ENCODE measurements at places on chromosomes 11 and 22.

DNA sequence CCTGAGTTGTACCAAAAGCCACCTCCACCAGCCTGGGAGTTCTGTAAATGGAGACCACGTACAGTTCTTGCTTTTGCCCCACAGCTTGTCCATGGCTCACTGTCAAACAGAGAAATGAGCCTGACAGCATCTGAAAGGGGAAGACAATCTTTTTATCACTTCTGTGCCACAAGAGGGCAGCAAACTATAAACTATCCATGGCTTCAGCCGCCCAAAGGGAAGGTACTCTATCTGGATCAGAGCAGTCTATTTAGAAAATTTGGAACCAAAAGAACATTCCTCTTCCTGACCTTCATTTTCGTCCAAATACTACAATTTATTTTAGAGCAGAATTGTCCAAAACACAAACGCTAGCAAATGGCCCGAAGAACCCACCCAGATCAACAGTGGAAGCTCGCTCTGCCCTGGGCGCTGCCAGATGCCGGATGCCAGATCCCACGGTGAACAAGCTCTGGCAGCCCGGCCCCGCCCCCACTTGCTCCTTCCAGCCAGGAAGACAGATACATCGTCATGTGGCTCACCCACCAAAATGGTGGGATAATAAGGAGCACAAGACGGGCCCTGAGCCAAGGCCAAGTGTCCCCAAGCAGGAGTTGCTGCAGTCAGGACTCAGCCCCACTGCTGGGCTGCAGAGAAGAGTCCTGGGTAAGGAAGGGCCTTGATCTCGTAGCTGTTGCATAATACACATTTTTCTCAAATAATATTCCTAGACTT lies 23.9 kb upstream of the SCGB1A1 start:
- peak; percentile 62 for DNase-seq

DNA sequence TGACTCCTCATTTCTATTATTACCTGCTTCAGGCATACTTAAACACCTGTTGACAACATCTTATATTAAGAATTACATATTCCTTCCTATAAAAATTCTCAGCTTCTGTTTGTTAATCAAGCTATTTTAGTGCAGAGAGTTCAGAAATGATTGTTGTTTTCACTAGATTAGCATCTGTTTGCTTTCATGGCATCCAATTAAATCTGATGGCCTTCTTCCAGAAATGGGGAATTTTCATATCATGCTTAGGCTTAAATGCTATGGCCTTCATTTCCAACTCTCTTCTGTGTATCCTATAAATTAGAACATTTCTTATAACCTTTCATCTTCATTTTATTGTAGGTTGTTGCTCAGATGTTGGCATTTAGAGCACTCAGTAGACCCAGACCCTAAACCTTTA lies 180.0 kb downstream of the WNT11 start:
- DNase-seq, result no peak

- DNase-seq, result peak; percentile 66
Measured at GRCh38 chr11:36265793-36266628, 23.2 kb downstream of the COMMD9 start.

DNA sequence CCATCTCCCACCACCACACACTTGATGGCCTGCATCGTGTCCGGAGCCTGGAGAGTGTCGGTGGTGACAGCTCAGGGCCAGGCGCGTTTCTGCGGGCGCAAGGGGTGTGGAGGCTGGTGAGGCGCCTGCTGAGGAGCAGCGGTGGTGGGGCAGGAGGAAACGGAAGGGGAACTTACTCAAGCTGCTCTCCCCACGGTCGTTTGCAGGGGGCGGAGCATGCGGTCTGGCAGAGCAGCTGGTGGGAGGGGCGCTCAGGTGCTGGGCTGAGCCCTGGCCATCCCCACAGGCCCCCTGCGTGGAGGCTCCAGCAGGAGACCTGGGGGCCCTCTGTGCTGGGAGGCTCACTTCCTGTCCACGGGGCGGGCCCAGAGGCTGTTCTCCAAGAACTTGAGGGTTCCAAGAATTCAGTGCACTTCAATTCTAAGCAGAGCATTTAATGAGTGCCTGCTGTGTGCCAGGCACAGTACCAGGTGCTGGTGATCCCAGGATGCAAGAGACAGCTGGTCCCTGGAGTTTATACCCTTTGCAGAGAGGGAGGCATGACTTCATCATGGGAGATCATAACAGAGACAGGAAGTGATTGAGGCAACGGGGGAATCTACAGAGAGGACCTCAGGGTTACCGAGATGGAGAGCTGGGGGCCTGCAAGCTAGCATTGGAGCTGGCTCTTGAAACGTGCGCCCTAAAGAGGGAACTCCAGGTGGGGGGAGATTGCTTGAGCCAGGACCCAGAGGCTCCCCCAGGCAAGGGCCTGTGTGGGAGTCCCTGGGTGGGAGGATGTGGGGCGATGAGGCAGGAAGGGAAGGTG lies at the start of gene RAC2:
Gene RAC2 (minus strand): TSS at position 156 of the 808 bp plus-strand sequence. CDS start 121 bp downstream, at position 35.
- peak; percentile 95 for DNase-seq

DNA sequence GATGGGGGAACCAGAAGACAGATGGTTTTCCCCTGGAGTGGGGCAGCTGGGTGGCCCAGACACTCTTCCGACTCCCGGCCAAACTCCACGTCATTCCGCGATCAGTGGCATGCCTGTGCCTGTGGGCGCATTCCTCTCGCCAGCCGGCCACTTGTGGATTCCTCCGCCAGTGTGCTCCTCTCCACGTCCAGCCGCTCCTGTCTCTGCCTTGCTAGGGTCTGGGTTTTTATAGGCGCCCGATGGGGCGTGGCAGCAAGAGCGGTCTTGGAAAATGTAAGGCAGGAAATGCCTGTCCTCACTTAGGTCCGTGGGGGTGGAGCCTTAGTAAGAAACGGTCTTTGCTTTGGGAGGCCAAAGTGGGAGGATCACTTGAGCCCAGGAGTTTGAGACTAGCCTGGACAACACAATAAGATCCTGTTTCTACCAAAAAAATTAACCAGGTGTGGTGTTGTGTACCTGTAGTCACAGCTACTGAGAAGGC lies 81.6 kb upstream of the SEPTIN5 start:
- DNase-seq, result no peak

GRCh38 chr11:86158704-86159580 lies 85.6 kb upstream of the EED start:
- no peak for DNase-seq

- DNase-seq, result no peak
Measured at GRCh38 chr11:97234016-97234415, 844.2 kb downstream of the JRKL start.

DNA sequence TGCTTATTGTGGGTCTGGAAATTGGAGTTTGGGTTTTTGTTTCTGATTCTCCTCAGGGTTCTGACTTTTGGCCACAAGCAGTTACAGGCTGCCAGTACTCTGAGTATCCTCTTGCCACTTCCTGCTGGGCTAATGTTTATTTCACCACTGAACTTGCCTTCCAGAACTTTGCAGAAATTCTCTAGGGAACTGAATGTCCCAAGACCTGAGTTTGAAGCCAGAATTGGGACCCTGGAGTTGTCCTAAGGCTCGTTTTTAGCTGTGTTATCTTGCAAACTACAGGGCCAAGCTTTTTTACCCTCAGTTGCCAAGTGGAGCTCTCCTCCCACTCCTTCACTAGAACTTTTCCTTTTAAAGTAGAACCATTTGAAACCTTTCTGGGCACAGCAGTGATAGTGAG lies 89.9 kb downstream of the FAT3 start:
- DNase-seq, result no peak

GRCh38 chr11:73185680-73186293 lies 32.3 kb upstream of the P2RY2 start:
- DNase-seq, result no peak

DNA sequence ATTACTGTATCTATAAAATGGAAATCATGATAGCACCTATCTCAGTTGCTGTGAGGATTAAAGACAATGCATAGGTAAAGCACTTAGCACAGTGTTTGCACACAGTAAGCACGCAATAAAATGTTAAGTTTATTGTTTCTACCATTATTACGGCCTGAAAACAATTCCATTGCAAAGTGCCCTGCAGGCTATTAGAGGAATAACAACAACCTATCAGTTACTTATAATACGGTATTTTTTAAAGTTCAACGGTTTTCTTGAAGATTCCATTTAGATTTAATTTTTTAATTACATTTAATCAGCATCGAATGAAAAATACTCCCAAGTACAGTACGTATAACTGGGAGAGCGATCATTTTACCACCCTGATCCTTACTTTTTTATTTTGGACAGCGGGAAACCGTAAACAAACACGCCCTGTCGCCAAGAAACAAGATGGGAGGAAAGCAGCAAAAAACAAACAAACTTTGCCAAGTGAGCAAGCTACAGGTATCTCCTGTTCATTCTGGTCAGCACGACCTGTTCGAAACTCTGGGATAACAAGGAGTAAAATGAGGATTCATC lies 893 bp downstream of the SLC36A4 start:
- no peak for DNase-seq

- no peak for DNase-seq
Measured at GRCh38 chr22:30270832-30271231, 4.2 kb upstream of the OSM start.

DNA sequence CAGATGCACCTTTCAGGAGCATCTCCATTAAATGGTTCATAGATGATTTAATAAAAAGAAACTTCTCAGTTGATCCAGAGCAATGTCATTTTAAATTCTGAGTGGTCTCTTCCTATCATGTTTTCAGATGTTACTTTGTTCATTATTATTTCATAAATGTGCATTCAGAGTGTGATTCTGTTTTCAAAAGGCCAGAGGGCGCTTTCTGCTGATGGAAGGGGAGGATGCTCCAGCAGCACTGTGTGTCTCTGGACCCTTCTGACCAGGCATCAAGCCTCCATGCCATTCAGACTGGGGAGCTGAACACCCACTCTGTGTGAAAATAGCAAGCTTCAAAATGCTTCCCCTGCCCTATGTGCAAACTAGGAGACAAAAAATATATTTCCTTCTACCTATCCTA lies 23.9 kb upstream of the CRTAM start:
- DNase-seq, result no peak

- DNase-seq, result no peak
Measured at GRCh38 chr11:110141812-110142211, 48.6 kb downstream of the ZC3H12C start.

DNA sequence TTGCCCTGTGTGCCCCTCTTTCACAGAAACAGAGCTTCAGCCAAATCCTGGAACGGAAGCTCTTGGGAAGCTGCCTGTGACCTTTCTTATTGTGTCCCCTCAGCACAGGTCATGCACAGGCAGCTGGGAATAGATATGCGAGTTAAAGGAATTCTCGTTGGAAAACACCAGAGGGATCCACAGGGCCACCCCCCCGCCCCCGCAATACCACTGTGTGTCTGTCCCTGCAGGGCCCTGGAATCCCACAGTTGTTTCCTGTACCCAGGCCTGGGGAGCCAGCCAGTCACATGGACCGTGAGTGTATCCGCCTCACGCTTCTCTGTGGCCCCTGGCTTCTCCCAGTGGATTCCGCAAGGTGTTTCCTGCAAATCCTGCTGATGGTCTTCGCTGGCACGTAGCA lies 29.0 kb downstream of the TIMP3 start:
- no peak for DNase-seq

DNA sequence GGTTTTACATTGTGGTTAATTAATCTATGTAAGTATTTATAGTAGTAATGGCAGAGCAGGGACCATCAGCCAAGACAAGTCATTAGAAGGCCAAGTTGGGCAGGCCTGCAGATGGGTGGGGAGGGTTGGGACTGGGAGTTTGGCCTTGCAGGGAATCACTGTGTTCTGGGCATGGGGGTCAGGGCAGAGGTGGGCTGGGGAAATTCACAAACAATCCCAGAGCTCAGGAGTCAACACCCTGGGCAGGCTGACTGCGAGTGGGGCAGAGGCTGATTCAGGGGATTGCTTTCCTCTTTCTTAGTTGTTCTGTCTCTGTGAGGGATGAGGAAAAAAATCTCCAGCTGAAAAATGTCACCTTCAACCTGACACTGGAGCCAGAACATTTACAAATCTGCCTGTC lies 322.5 kb downstream of the NTM start:
- DNase-seq, result no peak

DNA sequence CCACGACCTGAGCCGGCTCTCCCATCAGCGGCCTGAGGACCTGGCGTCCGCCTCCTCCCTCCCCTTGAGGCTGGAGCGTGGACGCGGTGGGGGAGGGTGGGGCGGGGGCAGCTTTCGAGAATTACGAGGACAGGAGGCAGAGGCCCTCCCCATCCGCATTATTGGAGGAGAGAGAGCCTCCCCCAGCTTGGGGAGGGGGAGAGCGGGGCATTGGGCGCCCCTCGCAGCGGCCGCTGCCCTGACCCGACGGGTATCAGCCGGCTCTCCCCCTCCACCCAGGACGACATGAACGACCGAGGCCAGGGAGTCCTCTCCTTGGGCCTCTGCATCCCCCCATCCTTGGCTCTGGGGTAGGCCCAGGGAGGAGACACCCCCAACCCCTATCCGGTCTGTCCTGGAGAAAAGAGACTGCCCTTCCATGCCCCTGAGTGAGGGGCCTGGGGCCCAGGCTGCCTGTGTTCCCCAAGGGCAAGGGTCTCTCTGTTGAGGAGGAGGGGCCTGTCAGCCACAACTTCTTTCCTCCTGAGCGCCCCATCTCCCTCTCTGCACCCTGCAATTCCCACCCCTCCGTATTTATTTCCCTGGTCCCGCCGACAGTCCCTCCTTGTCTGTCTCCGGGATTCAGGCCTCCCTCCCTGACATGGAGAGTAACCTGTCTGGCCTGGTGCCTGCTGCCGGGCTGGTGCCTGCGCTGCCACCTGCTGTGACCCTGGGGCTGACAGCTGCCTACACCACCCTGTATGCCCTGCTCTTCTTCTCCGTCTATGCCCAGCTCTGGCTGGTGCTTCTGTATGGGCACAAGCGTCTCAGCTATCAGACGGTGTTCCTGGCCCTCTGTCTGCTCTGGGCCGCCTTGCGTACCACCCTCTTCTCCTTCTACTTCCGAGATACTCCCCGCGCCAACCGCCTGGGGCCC lies 495 bp downstream of the GPR137 start:
- peak; percentile 38 for DNase-seq

- DNase-seq, result peak; percentile 68
Measured at GRCh38 chr22:40345815-40346184, 500 bp upstream of the ADSL start.

GRCh38 chr11:101848262-101848661 lies 66.5 kb upstream of the CEP126 start:
- DNase-seq, result no peak

DNA sequence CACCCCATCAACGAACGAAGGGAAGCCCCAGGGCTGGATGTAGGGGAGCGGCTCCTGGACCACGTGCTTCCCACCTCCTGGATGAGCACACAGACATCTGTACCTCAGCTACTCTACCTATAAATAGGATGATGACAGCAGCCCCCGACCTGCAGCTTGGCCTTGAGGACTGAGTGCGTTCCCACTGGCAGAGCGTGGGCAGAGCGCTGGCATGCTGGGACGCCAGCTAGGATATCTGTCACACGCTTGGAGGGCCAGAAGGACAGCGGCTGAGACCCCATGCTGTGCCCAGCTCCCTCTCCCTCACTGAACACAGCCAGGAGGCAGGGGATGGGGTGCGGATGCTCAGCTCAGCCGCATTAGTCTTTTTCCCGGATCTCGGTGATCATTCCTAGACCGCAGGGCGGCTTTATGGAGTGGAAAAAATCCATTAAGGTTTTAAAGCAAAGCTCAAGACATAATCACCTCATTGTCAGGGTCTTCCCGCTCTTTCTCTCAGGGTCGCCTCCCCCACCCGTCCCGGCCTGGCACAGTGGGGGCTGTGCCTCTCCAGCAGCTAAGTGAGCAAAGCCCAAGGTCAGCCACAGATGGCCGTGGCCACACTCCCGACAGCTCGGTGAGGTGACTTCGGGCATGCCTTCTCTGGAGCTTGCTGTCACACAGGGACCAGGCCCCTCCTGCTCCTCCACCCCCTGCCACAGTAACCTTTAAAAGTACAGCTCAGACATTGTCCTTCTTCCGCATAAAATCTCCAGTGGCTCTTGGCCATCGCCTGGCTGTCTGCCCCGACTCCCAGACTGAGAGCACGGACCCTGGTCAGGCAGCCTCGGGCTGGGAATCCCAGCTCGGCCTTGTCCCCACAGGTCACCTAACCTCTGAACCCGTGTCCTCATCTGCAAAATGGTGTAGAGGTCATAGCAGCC lies 69.6 kb upstream of the SHISAL1 start:
- DNase-seq, result no peak

Data from CD4-positive, alpha-beta T cell treated with Interleukin-17A for 4 hours (primary cell).